ENCODE measurements at places on chromosomes 6 and 20.

GRCh38 chr6:157830354-157831017 lies 7.4 kb downstream of the SNX9 start:
- DNase-seq = no peak

GRCh38 chr20:24648481-24648880 lies 179.1 kb downstream of the SYNDIG1 start:
- DNase-seq = no peak

DNA sequence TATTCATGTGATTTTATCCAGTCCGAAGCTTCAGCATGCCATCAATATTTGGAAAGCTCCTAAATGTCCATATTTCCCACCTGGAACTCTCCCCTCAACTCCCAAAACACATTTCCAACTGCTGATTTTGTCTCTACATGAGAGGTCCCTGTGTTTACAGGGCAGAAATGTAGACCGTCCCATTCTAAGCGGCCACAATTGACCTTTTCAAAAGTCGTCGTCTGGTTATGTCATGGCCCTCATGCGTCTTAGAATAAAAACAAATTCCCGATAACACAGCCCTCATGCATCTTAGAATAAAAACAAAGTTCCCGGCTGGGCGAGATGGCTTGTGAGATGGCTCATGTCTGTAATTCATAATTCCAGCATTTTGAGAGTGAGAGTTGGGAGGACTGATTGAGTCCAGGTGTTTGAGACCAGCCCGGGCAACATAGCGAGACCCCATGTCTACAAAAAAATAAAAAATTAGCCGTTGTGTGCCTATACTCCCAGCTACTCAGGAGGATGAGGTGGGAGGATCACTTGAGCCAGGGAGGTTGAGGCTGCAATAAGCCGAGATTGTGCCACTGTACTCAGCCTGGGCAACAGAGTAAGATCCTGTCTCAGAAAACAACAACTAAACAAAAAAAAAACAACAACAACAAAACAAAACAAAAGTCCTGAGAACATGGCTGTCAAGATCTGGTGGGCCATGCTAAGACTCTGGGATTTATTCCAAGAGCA lies 6.4 kb upstream of the ZNF217 start:
- no peak for DNase-seq

DNA sequence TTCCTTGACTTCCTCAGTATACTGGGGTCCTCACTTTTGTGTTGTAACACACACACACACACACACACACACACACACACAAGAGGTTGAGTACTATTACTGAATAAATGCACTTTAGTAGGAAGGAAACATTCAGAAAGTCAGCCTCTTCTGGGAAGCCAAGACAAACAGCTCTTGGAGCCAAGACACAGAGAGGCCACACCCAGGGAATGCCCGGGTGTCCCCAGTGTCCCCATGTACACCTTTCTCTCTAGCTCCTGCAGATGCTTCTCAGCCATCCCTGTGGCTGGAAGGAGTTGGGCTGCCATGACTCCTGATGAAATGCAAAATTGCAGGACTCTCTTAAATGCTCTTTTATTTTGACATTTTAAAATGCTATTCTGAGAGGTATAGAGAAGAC lies 70.5 kb downstream of the PPP1R14C start:
- DNase-seq = no peak

DNA sequence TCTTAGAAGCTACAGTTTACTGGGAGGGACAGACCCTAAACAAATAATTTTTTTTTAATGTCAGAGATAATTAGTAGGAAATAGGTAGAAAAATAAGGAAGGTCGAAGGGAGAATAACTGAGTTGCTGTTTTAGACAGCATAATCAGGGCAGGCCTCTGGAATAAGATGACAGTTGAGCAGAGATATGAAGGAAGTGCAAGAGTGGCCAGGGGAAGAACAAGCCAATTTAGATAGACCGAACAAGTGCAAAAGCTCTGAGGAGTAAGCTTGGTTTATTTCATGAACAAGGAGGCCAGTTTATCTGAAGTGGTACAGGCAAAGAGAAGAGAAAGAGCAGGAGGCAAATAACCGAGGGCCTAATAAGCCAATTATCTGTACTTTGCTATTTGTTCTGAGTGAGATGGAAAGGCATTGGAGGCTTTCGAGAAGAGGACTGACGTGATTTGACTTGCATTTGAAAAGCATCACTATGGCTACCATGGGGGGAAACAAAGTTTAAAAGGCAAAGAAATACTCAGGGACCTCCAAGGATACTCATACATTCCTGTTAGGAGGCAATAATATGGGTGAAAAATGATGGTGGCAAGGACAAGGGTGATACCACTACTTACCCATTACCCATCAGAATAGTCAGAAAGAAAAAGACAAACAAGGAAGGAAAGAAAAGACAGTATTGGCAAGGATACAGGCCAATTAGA lies 19.7 kb downstream of the PROCR start:
- DNase-seq = no peak

DNA sequence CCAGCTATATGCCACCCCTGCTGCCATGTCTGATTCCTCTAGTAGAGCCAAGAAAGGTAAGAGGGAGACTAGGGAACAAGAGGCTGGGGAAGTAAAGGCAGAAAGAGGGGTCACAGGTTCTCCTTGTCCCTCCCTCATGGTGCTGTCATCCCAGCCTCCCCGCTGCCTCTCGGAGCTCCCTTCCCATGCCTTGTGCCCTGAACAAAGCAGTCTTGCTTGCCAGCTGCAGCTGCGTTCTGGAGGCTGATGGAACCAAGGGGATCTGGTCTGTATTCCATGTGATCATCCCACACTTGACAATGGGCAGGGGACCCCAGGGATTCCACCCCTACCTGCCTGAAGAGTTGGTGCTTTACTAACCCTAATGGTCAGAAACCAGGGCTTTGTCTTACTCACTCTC lies 61.4 kb downstream of the DAAM2 start:
- DNase-seq = no peak

- DNase-seq = peak; percentile 81
These were observed 42.0 kb downstream of the IRAK1BP1 start for GRCh38 chr6:78909391-78909790.
